RPMI7951 (cell line): ENCODE measurements at places on chromosomes 3 and 15.
A peak's percentile ranks its signal among the peaks of the same experiment; 100 is the strongest.

GRCh38 chr15:39364721-39365120 is 216.2 kb upstream of the THBS1 start:
- no peak for DNase-seq

DNA sequence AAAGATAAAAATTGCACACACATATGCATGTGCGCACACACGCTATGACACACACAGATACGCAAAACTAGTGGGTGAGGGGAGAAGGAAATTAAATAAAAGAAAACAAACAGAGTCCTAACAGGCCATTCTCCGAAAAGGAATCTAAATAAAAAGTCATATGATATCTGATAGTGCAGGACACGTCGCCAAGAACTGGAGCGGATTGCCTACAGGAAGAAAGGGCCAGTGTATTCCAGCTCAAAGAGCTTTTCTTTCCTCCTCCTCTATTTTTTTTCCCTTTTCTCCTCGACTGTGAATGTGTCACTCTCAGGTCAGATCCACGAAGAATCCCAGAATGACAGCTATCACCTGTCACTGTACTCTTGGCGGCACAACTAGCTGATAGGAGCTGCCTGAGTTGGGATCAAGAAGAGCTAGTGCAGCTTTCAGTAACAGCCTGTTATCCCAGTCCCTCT is 157.8 kb downstream of the TIGIT start:
- DNase-seq = peak; percentile 16

DNA sequence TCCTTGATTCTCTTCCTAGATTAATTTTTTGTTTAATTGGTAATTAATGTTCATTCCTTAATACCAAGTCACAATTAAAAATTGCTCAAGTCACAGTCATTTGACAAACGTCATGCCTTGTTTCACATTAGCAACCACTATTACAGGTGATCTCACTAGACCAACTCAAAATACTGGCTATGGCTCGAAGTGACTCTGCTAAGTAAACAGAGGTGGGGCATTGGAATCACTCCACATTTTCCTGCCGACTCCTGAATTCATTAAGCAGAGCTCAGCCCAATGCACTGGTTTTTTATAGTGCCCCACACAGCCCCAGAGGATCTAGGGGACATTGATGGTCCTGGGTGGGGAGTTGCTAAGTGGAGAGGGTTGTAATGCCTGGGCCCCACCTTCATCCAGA is 201.2 kb upstream of the NSMCE3 start:
- DNase-seq = no peak

DNA sequence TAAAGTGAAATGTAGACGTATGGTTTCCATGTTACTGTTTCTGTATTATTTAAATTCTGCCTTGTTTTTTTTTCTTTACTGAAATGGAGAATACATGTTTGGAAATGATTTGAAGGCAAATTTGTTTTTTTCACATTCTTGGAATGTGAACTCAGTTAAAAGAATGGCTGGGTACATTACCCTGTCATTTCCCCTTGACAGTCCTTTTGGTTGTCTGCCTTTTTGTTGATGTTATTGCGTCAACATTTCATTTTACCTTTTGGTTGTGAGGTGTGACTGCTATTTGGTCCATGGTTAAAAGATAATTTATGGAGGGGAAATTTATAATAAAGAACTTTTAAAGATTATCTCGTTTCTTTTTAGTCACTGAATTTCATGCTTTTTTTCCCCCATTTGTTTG is 3.2 kb upstream of the GPR171 start:
- no peak for DNase-seq

- DNase-seq = peak; percentile 6
Observed at GRCh38 chr15:95394186-95395067, 936.1 kb upstream of the NR2F2 start.

DNA sequence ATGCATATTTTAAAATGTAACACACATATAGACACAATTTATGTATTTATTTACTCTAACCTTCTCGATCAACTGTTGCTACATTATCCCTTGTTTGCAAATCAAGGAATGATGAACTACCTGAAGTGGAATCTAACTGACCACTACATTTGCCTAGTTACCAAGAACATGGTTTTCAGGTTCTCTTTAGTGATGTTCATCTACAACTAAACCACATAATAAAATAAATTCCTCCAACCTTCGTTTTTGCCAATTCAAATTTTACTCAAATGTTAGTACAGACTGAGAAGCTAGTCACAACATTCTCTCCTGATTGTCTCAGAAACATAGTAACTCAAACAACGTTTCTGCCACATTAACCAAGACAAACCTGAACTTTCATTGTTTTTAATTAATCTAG is 521.9 kb downstream of the FOXP1 start:
- DNase-seq = no peak
